ENCODE measurements at places on chromosomes 2 and 18.

DNA sequence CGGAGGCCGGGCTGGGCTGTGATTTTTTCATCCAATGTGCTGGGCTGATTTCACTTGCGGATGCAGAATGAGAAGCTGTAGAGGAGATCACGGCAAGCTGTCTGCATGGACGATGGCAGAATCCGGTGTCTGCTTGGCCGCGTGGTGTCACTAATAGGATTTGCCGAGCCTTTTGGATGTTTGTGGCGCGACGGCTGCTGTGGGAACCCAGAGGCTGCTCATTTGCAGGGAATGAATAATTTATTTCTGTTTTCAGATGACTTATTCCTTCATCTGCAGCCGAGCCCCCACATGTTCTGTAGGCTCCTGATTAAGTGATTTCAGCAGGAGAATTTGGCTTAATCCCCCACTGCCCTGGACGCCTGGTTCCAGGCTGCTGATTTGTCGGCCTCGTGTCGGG is 62.6 kb downstream of the ODC1 start:
- DNase-seq: no peak

DNA sequence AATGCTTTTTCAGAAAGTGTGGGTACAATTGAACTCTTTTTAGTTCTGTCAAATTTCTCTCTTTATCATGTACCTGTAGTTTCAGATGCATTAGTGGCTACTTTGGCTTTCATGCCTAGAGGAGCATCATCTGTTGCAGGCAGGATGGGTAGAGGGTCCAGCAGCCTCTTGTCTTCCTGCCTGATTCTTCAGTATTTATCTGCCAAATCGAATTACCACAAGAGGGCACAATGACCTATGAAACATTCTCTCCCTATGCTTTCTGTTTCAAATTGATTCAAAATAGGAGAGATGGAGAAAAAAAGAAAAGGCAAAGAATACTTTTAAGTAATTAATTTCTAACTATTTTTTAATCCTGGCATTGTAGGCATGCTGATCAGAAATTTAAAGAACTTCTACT is 477.2 kb downstream of the TRIB2 start:
- peak; percentile 22 for DNase-seq

GRCh38 chr18:22840606-22841144 is 92.5 kb upstream of the RBBP8 start:
- DNase-seq: peak; percentile 46

- no peak for DNase-seq
These were observed 71.2 kb upstream of the TMEM200C start for GRCh38 chr18:5966514-5966913.

- DNase-seq: peak; percentile 24
These were observed 5.4 kb upstream of the PUM2 start for GRCh38 chr2:20356042-20356441.

GRCh38 chr2:127671557-127672302 is 3.6 kb downstream of the LIMS2 start:
- no peak for DNase-seq

DNA sequence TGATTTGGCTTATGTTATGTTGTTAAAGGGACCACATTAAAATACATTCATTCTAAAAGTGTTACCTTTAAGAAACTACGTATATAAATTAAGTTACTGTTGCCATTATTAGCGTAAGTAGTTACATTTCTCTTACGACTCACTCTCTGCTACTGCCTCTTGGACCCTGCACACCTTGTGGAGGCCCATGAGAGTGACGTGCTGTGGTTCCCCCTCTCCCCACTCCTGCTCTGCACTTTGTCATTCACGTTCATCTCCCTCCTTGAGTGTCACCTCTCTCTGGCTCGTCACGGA is 830 bp upstream of the MERTK start:
- DNase-seq: no peak

- DNase-seq: no peak
These were observed 15.2 kb upstream of the KYNU start for GRCh38 chr2:142862299-142862698.

- no peak for DNase-seq
These were observed 9.5 kb upstream of the SLC1A4 start for GRCh38 chr2:64979744-64980143.

DNA sequence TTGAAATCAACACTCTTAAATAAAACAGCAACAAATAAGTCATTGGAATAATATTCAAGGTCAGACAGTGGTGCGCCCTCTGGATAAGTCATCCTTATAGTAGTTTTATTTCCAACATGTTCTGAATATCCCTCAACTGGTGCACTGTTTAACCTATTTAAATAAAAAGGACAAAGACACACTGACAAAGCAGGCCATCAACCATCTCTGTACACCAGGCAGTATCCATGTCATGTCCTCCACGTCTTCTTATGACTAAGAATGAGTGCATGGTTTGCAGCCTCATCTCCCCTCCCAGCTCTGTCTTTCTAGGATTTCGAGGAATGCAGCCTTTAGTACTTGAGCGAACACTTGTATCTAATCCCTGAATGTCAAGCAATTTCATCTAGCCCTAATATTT is 42.4 kb downstream of the ST3GAL5 start:
- DNase-seq: peak; percentile 64

GRCh38 chr2:176107731-176108181 is 676 bp downstream of the HOXD11 start:
- no peak for DNase-seq

- peak; percentile 84 for DNase-seq
These were observed 76.5 kb downstream of the CYBRD1 start for GRCh38 chr2:171598713-171599319.

DNA sequence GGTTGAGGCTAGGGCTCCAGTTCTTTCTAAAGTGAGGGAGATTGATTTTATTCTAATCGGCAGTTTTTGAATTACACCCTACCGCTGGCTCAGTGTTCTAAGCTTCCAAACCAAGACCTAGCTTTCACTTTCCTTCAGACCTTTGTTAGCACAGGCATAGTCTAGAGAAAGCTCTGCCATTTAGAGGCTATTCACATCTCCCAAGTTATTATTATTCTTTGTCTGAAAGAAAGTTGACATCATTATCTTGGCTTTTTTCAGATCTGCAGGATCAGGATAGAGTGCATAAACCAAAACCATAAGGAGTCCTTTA is 276.8 kb downstream of the ASXL3 start:
- no peak for DNase-seq

GRCh38 chr18:78771496-78772359 is 207.9 kb upstream of the SALL3 start:
- DNase-seq: no peak

GRCh38 chr18:53909668-53910067 is 314.8 kb downstream of the MBD2 start:
- DNase-seq: peak; percentile 42

- DNase-seq: no peak
These were observed 47.4 kb downstream of the LRPPRC start for GRCh38 chr2:43948370-43948769.

- DNase-seq: no peak
These were observed 25.4 kb upstream of the ATOH8 start for GRCh38 chr2:85728342-85728741.

DNA sequence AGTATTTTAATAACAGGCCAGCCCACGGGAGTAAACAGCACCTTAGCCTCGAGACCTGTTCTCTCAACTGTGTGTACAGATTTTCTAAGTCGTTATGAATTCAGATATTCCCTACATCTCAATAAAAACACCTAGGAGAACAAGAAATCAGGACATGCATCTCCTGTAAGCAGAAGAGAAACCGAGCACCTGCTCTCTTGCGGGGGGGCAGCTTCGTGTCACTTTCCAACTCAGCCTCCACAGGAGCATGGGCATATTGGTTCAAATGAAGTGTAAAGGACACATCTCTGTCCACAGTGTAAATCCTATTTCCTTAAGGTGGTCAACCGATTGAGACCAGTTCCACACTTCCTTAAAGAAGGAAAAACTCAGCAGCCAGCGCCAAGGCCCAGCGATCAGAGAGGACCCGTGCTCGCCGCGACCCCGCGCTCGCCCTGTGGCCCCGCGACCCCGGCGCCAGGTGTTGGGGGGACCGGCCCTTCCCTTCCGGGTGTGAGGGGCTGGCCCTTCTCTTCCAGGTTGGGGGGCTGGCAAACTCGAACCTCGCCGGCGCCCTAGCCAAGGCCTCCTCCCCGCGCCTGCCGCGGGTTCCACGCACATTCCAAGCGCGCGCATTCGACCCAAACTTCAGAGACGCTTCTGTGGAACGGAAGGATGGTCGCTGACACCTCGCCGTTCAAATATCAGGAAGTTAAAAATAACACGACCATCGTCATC is 652 bp downstream of the SH3YL1 start:
- DNase-seq: no peak

DNA sequence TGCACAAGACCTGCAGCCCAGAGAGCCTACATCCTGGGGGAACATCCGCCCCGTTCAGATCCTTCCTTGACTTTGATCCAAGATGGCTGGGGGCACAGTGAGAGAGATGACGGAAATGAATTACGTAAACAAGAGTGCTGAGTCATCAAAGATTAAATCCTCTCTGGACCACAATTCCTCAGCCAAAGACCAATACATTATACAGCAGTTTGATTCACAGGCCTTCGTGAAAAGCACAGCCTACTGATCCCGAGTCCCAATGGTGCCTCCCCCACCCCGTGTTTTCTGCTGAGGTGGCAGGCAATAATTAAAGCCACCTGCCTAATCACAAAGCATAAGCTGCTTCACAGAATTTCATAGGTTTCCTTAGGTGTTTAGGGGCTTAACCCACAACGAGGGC is 43.0 kb downstream of the MYO5B start:
- DNase-seq: no peak

GRCh38 chr2:200383380-200384110 is 77.1 kb downstream of the SPATS2L start:
- peak; percentile 40 for DNase-seq

- DNase-seq: no peak
These were observed 51.5 kb upstream of the TWIST2 start for GRCh38 chr2:238796223-238796885.

DNA sequence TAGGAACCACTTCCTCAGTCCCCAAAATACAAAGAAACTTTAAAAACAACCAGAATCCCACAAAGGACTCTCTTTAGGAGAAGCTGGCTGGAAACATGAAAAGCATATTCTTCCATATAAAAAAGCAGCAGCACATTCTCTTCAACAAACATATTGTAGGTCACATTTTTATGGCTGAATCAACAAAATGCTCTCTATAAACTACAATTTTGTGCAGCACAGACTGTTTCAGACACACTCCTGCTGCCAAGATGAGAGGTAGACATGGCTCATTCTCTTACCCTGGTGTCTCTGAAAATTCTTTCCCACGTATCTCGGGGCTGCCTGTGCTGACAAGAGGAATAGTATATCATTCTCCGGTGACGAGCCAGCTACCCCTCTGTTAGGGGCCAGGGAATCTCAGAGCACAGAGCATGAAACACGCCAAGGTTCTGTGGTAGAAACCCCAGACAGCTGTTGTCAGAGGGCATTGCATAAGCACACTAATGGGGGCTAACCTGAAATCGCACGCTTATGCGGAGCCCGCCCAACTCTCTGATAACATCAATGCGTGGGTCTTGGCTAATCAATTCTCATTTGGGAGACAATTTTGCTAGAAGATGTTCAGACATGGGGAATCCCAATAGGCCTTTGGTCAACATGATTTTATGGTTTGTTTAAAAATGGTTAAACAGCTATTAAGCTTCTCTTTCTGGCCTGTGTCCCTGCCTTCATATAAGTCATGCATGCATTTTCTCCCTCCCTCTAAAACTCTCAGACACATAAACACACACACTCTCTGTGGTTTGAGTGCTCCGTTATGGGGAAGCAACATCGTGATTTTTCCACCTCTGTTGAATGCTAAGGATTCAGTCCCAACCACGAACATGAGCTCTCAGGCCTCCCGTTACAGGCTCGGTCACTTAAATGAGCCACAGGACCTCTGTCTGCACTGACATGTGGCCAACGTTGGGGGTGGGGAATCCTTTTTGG is 177.5 kb downstream of the INO80D start:
- DNase-seq: no peak

GRCh38 chr18:66510357-66511045 is 93.4 kb downstream of the CDH19 start:
- no peak for DNase-seq

- no peak for DNase-seq
These were observed 384.7 kb upstream of the RAB12 start for GRCh38 chr18:8224576-8224975.

DNA sequence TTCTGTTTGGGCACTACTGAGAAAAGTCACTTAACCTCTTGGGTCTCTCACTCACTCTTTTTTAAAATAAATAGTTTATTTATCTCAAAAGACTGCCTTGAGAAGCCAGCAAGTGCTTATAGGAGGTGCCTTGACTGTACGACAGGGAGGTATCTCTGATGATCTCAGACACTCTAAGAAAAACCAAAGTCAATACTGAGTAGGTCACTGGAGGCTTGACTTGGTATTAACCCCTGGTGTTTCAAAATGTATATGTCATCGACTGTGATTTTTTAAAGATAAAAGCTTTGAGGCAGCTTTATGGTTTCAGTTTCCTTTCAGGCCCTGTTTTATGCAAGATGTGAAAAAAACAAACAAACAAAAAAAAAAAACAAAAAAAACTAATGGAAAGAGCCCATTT is 33.7 kb downstream of the MREG start:
- DNase-seq: no peak

DNA sequence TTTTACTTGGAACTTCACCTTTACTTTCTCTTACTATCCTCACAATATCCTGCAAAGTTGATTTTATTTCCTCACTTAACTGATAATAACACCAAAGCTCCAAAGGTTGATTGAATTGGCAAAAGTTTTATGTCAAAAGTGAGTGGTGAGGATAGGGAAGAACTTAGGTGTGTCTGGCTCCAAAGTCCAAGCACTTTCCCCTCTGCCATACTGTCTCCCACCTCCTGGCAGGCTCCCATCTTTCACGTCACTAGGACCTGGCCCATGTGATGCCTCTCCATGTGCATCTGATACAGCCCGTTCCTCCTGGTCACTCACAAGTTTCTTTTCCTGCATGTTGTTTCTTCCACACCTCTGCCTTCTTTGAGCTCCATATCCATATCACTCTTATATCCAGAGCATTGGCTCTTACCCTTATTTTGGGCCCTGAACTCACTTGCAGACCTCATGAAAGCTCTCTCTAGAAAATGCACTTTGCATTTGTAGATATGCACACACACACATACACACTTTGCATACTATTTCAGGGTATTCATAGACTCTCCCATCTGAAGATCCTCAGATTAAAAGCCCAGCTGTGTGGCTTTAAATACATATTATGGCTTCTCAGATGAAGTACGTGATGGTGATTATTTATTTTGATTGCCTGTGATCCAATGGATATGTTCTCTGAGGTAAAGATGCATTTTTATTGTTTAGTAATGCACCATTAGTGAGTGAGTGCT is 12.3 kb downstream of the MEP1B start:
- DNase-seq: no peak

- DNase-seq: no peak
These were observed 191.4 kb downstream of the NRXN1 start for GRCh38 chr2:50840341-50841124.

- no peak for DNase-seq
These were observed 62.8 kb downstream of the CYB5A start for GRCh38 chr18:74229005-74229404.
